Immature natural killer cell (primary cell): ENCODE measurements at places on chromosomes 6 and 20.

- DNase-seq = no peak
These were observed 17.2 kb upstream of the NCR2 start for GRCh38 chr6:41318261-41318653.

DNA sequence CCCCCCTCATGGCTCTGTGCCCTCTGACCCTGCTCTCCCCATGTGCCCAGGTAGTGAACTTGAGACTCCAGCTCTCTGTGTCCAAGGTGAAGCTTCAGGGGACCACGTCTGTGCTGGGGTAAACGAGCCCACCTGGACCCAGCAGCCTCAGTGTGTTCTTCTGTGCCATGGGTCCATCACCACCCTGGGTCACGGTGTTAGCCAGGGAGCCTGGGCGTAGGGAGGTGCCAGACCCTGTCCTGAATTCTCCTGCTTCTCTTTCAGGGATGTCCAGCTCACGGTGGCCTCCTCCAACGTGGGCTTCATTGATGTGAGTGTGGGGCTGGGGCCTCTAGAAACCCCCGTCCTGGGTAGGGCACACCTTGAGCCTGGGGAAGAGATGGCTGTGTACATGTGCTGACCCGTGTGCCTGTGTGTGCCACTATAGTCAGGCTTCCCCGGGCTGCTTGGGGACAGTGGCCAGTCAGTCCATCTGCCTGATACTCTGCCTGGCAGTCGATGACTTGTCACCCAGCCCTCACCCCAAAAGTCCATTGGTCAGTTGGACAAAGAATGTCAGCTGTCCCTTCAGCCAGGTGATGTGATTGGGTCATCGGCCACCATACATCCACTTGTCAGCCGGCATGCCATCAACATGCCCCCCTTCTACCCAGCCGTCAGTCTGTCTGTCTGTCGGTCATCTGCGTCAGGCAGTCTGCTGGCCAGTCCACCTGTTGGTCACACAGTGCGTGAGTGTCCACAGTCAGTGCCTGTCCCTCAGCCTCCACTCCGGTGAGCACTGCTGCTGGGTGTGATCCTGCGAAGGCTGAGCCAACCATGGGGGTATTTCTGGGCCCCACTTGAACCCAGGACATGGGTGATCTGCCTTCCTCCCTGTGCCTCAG, 10.9 kb upstream of the BPIFB6 start:
- DNase-seq = no peak

DNA sequence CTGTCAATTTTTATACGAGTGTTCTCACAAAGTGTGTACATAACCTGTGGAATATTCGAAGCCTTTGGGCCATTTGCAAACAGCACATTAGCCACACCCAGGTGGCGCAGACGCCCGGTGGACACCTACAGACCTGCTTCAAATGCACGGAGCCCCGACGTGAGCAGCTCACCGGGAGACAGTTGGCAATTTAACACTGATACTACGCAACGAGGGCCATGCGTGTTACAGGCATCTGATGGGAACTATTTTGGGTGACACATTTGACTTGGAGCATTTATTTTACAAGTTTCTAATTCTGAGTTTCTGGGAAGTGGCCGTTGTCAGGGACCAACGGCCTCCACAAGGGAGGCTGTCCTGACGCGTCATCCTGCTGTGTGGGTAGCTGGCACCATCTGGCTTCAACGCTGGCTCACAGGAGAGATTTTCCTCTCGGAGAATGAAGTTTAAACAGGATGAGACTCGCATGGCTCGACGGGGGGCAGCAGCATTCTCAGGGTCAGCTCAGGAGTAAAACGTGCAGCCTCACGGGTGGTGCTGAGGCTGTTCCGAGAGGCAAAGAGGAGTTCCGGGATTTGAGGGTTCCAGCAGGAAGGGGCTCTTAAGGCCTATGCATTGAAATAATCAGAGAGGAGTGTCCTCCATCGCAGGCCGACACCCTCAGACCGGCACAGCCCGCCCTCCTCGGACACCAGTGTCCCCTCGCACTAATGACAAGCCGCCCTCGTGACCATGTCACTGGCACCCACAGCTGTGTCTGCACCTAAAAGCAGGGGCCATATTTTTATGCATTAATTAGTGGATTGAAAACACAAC, 207.4 kb downstream of the DLL1 start:
- DNase-seq = no peak

DNA sequence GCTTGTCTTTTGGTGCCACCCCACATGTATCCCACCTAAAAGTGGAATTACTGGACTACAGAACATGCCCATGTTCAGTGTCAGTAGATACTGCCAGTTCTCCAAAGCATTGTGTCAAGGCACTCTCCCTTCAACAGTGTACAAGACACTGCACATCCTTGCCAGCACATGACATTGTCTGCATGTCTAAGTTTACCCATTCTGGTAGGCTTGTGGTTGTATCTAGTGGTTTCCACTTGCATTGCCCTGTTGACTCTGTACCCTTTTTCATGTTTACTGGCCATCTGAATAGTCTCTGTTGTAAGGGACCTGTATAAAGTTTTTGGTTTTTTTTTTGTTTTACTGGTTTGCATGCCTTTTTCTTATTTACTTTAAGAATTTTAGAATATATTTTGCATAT, 222.4 kb upstream of the CNR1 start:
- no peak for DNase-seq

DNA sequence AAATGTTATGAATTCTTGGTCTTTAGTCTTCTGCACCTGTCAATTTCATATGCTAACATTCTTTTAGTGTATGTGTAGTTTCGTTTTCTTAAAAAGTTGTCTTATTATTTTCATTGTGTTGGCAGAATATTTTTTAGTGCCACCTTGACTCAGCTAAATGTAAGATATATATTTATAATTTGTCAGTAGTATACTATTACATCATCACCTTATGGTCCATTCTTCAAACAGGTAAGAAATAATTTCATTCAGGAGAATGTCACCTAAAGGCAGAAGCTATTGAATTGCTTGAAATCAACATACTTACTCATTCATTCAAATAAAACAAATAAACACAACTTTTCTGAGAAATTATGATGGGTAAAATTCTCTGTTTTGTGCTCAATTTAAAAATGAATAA, 3.5 kb upstream of the STXBP5 start:
- no peak for DNase-seq

DNA sequence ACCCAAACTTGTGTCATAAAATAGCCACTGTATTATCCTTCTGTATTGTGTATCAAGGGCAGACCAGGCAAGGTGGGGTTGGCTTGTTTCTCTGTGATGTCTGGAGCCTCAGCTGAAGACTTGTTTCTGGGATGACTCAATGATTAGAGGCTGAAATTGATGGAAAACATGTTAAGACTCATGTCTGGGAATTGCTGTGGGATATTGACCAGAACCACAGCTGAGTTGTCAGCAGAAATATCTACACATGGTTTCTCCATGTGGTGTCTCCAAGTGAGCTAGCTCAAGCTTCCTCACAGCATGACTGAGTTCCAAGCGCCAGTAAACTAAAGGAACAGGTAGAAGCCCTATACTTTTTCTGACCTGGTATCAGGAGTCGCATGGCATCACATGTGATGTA, 128.5 kb upstream of the SYNDIG1 start:
- no peak for DNase-seq

GRCh38 chr6:48476257-48476656, 365.3 kb upstream of the PTCHD4 start:
- DNase-seq = no peak

DNA sequence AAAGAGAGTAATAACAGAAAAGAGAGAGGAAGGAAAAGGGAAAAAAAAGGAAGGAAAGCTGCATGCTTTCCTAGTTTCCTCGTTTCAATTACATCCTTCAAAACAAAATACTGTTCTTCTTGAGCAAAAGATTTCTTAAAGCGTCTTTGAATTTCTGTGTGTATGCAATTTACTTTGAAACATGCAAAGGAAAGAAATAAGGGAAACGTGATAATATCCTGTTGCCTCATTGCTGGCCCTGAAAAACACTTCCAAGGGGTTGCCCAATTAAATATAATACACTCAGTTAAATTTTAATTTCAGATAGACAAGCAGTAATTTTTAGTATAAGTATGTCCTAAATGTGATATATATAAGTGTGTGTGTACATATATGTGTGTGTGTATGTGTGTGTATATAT, 51.2 kb upstream of the TPD52L1 start:
- DNase-seq = no peak

- DNase-seq = peak; percentile 7
These were observed 1.4 kb downstream of the CST8 start for GRCh38 chr20:23492292-23492691.

DNA sequence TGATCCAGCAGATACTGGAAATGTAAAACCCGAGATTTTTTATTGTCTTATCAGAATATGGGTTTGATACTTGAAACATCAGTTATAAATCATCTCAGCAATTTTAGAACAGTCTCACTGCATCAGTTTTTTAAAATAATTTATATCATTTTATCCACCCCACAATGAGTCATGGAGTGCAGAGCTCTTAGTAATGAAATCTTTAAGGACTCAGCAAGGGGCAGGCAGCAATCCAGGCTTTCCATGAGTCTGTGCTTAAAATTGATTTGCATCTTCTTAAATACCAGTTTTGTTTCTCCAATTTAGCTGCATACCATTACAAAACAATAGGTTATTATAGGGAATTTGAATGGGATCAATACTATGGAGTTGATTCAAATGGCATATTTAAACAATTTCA, 832.3 kb downstream of the C6orf118 start:
- DNase-seq = no peak

DNA sequence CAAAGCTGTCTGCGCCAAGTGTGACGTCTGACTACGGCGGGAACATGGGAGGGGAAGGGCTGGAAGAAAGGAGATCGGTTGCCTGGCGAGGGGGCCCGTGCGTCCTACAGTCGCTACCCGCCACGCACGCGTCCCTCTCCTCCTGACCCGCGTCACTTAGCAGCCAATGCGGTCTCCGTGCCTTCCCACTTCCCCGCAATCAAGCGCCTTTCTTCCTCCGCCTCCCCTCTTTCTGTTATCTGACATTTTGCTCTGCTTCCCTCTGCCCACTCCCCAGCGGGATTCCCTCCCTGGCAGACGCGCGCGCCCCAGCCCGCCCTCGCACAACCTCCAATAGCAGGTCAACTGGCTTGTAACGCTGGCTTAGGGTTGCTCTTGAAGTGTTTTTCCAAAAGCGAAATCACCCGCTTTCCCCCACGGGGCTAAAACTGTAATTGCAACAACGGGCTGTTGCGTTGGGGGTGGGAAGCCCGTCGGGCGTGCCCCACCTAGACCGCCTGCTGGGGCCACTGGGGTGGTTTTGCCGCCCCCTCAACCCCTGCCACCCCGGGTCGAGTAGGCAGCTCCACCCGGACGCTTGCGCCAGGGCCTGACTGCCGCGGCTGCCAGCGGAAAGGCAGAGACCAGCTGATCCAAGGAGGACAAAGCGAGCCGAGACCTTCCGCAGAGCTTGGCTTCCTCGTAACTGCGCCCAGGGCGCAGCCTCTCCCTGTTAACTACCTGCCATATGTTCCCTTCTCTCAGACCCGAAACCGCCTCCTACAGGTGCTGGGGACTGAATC, 6.2 kb upstream of the SOX4 start:
- DNase-seq = peak; percentile 9

DNA sequence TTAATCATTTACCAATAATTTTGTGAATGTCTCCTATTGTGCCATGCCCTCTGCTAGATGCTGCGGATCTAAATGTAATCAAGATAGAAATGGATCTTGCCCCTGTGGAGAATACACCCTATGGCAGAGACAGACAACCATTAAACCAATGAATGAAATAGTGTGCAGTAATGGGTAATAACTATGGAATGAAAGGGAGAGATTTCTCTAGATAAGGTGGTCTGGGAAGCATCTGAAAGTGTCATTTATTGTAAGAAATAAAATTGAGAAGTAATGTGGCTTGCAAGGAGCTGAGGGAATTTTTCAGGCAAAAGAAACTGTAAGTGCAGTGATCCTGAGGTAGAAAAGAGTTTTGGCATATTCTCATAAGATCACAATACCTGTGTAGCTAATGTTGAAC, 430.0 kb downstream of the LMBRD1 start:
- DNase-seq = no peak

DNA sequence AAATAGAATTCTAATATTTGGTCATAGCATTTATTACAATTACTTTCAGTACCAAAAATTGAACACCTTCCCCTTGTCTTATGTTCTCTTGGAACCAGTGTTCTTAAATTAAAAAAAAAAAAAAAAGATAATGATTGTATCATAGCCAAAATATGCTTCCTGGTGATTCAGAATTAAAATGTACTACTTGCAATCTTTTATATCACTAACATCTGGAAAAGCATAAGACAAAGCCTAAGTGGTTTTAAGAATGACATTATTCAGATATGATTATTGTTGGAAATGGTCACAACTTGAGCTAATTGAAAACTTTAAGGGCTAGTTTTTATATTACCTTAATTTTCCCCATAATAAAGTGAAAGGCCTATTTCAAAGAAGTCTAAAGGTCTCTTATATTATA, 493.3 kb upstream of the MARCKS start:
- DNase-seq = no peak

GRCh38 chr20:32894026-32894483, 35.3 kb downstream of the EFCAB8 start:
- no peak for DNase-seq

DNA sequence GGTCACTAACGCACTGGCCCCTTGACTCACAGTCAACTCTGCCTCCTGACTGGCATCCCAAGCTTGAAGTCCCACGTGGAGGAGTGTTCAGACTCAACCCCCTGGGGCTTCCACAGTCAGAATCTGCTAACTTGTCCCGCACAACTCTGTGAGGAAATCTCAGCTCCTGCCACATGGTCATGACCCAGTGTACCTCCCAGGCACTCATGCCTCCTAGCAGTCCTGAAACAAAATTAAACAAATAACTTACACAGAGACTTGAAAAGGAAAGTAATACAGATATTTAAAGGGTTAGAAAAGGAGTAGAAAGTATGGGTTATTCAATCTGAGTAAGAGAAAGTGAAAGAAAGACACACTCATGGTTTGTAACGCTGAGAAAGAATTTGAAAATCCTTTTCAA, 134.9 kb downstream of the GMDS start:
- DNase-seq = no peak

GRCh38 chr6:134201716-134202115, 116.2 kb downstream of the SGK1 start:
- no peak for DNase-seq

DNA sequence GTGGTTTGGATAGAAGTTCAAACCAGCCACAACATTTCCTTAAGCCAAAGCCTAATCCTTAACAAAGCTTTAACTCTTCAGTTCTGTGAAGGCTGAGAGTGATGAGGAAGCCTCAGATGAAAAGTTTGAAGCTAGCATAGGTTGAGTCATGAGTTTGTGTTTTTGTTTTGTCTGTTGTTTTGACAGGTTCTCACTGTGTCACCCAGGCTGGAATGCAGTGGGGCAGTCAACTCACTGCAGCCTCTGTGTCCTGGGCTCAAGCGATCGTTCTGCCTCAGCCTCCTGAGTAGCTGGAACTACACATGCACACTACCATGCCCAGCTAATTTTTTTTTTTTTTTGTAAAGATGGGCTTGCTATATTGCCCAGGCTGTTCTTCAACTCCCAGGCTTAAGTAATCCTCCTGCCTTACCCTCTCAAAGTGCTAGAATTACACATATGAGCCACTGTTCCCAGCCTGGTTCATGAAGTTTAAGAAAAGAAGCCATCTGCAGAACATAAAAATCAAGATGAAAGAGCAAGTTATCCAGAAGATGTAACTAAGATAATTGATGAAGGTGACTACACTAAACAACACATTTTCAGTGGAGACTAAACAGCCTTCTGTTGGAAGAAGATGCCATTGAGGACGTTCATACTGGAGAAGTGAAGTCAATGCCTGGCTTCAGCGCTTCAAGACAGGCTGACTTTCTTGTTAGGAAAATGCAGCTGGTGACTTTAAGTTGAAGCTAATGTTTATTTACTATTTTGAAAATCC, 96.2 kb downstream of the SMAP1 start:
- no peak for DNase-seq

- peak; percentile 59 for DNase-seq
These were observed 17.5 kb downstream of the AGPAT4 start for GRCh38 chr6:161256407-161256806.

- no peak for DNase-seq
These were observed 8.8 kb downstream of the DDRGK1 start for GRCh38 chr20:3195590-3196237.
